Astrocyte of the hippocampus (primary cell): ENCODE measurements at places on chromosomes 16 and 17.

GRCh38 chr16:48846277-48846676, 236.3 kb upstream of the N4BP1 start:
- no peak for DNase-seq

- peak; percentile 71 for DNase-seq
Measured at GRCh38 chr17:28828294-28829040, 14.1 kb downstream of the FAM222B start.

- no peak for DNase-seq
Measured at GRCh38 chr17:77203436-77203835, 62.7 kb downstream of the SEC14L1 start.

DNA sequence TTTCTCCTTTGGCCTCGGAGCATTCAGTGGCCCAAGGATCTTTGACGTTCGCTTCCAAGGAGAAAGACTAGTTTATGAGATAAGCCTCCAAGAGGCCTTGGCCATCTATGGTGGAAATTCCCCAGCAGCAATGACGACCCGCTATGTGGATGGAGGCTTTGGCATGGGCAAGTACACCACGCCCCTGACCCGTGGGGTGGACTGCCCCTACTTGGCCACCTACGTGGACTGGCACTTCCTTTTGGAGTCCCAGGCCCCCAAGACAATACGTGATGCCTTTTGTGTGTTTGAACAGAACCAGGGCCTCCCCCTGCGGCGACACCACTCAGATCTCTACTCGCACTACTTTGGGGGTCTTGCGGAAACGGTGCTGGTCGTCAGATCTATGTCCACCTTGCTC, 1.4 kb downstream of the AOC3 start:
- DNase-seq = no peak

GRCh38 chr16:4389051-4389955, 17.7 kb downstream of the VASN start:
- DNase-seq = no peak

GRCh38 chr17:43338886-43339516, 59.8 kb upstream of the ARL4D start:
- peak; percentile 73 for DNase-seq

- no peak for DNase-seq
Measured at GRCh38 chr16:17520111-17520510, 49.4 kb upstream of the XYLT1 start.

GRCh38 chr17:72416054-72416675, 295.3 kb downstream of the SOX9 start:
- DNase-seq = peak; percentile 70

DNA sequence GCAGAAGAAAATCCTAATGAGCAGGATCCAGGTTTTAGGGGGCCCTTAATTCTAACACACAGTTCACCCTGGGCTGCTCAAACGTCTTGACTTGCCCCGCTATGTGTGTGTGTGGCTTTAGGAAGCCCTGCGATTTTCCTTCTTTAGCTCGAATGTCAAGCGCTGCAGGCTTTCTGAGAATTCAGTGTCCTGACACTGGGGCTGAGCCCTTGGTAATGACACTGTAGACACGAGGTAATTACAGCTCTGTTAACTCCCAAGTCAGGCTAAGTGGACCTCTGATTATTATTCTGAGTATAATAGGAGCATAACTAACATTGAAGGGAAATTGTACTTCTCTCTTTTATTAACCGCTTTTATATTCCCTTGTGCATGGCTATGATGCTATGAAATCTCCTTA, 202.1 kb downstream of the RBFOX1 start:
- no peak for DNase-seq

DNA sequence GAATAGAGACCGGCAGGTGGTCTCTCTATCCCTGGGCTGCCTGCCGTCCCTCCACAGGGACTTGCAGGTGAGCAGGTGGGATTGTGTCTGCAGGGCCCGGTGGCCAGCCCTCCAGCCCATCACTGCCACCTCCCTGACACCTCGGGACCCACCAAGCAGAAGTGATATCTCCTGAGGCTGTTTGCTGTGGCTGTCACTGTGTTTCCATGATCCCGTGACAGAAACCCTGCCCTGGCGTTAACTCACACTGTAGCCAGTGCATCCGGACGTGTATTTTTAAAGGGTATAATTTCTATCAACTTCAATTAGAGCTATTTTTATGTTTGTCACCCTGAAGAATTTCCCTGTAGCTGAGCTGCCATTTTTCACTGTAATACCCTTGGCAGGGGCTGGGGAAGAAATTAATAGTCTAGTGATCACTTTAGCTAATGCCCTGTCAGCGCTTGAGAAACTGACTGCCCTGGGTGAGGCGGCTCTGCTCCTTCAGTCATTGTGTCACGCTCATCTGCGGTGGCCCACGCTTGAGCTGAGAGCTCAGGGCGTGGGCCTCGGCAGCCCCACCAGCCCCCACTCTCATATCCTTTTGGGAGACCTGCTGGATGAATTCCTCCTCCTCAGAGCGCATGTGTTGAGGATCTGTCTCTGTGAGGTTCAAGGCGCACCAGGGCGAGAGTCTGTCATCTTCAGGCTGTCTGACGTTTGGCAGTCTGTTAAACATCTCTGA, 229.9 kb upstream of the CIBAR2 start:
- DNase-seq = no peak

- no peak for DNase-seq
Measured at GRCh38 chr17:50155115-50155819, 4.8 kb upstream of the PPP1R9B start.

DNA sequence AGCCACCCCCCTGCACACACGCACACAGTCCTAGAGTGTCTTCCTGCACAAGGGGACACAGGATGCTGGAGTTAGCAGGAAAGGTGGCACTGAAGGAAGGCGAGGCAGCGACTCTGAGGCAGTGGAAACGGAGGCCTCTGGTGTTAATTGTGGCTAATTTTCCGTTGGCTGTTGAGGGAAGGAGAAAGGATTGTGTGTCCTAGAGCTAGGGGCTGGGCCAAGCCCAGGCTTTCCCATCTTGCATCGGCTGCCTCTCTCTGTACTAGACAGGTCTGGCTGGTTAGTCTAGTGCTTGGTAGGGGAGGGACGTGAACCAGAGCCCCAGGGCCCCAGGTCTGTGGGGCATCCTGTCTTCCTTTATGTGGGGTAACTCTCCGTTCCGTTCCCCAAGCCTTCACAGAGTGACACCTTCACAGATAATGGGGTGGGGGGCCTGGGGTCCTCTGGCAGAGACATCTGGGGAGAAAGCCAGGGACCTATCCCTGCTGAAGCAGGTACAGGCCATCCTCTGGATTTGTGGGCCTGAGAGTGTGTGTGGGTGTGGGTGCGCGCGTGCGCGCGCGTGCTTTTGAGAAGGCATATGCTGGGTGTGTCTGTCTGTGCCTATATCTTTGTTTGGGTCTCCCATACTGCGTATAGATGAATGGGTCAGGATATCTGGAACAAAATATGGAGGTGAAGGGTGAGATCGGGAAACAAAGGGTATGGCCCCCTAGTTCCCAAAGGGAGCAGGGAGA, at the start of gene CHD3:
Gene CHD3 (plus strand): TSS at position 606 of the 737 bp plus-strand sequence. CDS start 212 bp downstream, outside the sequence.
- no peak for DNase-seq

DNA sequence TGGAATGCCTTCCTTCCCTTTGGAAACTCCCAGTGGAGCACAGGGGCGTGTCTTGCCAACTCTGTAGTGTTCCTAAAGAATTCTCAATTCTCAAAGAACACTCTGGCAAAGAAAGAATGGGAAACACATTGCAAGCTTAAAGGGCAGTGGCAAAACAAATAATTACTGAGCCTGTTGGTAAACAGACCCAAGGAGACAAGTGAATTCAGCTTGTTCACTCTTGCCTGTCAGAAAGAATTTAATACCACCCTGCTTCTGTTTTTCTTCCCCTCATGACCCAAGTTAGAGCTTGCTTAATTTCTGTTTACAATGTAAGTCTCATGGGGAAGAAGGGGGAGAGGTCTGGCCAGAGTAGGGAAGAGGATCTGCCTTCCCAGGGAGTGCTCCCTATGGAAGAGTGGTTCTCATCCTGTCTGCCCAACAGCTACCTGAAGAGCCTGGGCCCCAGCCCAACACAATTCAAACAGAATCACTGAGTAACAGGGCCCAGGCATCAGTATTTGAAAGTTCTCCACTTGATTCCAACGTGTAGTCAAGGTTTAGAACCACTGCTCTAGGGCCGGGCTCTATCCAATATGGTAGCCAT, 386.0 kb downstream of the SLC39A11 start:
- no peak for DNase-seq

DNA sequence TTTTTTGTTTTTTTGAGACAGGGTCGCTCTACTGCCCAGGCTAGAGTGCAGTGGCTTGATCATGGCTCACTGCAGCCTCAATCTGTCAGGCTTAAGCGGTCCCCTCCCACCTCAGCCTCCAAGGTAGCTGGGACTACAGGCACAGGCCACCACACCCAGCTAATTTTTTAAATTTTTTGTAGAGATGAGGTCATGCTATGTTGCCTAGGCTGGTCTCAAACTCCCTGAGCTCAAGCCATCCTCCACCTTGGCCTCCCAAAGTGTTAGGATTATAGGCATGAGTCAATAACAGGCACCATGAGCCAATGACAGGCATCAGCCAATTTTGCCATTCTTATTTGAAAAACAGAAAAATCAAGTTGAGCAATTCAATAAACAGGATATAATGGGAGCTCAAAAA, 125.0 kb downstream of the SPAG9 start:
- DNase-seq = no peak

DNA sequence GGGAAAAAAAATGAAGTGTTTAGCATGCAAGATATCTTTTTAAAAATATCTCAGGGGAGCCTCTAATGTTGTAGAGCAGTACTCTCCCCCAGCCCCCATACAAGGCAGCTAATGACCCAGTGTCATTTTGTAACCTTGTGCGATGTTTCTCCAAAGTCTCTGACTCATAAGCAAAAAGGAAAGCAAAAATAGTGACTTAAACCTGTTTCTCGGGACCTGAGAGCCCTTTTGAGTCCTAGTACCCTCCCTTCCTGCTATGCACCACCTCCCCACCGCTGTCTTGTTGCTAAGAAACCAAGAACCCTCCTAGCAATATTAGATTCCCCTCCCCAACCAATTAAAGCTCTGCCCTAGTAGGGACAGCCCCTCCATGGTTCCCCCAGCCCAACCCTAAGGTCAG, 2.8 kb downstream of the MYCBPAP start:
- DNase-seq = no peak

- no peak for DNase-seq
Measured at GRCh38 chr16:51508490-51509212, 357.6 kb upstream of the SALL1 start.

GRCh38 chr16:12679660-12680272, 123.9 kb downstream of the CPPED1 start:
- no peak for DNase-seq

DNA sequence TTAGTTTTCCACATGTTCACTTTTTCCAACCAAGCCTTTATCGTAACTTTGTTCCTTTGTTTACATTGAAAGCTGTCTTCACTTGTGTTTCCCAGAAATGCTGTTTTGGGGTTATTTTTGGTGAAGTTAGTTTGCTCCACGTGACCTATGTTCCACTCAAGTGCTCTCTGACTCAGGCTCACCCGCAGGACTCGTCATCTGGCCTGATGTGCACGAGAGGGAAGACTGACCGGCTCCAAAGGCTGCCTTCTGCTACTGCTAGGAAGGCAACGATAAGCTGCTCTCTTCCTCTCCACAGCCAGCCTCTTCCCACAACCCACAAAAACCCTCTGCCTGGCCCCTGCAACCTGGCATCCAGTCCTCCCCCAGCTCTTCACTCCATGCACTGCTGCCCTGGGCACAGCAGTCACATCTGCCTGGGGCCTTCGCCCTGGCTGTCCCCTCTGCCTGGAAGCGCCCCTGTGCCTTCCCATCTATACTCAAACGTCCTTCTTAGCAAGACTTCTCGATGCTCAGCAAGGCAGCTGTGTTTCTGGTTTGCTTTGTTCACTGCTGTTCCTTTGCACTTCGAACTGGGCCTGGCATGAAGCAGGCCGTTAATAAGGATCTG, 28.0 kb downstream of the ZCCHC14 start:
- DNase-seq = peak; percentile 79

GRCh38 chr16:70715860-70716357, 30.1 kb upstream of the MTSS2 start:
- DNase-seq = peak; percentile 85

- no peak for DNase-seq
Measured at GRCh38 chr17:3923466-3924190, 7.4 kb upstream of the P2RX1 start.

GRCh38 chr17:6274310-6274709, 160.6 kb downstream of the AIPL1 start:
- DNase-seq = no peak

- DNase-seq = no peak
Measured at GRCh38 chr17:10332515-10332914, 40.3 kb downstream of the MYH13 start.

GRCh38 chr16:86016201-86016965, 117.4 kb downstream of the IRF8 start:
- DNase-seq = peak; percentile 70

DNA sequence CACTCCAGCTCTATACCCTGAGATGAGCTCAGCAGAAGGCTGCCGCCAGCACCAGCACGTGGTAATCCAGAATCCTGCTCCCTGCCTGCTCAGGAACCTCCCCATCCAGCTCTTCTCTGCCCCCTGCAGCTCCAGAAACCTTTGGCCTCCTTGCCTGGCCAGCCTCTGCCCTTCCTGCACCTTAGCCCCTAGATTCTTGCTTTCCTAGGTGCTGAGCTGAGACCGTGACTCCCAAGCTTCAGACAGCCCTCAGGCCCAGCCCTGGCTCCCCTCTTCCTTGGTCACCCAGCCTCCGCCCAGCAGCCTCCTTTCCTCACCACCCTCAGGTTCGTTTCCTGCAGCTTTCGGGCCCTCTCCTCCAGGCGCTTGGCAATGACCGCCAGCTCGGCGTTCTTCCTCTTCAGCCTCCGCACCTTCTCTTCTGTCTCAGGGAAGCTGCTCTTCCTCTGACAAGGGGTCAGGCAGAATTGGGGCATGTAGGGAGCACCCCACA, 2.6 kb downstream of the TSPOAP1 start:
- DNase-seq = no peak

DNA sequence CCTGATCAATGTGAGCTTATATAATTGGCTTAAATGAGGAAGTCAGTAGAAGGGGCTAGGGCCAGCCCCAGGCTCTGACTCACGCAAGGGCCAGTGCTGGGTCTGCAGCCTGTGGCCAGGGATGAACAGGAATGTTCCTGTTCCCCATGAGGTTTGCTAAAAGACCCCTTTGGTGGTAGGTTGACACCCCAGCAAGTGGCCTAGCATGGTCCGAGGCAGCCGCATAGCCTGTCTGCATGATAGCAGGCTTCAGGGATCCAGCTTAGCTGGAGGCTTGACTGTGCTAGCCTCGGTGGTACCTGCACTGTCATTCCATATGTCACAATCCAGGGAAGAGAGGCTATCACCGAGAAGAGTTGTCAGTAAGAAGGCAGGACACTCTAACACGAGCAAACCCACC, 23.5 kb downstream of the TRIM25 start:
- DNase-seq = no peak

- DNase-seq = no peak
Measured at GRCh38 chr17:62618647-62619416, 8.6 kb upstream of the MRC2 start.

DNA sequence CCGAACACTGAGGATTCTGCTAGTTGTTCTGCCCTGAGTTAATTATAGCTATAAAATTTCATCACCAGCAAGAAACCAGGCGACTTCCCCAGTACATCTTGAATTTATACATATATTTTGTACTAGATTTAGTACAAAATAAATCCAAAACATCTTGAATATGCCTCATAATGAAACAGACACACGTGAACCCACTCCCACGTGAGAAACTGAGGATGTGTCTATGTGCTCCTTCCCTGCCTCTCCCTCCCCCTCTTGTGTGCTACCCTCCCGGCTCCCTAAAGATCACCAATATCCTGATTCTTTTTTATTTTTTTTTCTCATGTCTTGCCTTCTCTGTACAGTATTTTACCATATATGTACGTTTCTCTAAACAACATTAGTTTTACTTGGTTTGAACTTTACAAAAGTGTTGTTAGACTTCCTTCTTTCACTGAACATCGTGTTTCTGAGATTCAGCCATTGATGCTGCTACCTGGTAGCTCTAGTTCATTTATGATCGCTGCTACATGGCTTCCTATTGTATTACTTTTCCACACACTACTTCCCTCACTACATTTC, 1.1 kb upstream of the LCMT1 start:
- peak; percentile 4 for DNase-seq
